Activated CD4-positive, alpha-beta T cell treated with anti-CD3 and anti-CD28 coated beads, Interleukin-2, amount 50 U/mL, for 48 hours (primary cell): ENCODE measurements at places on chromosomes 5 and 9.
A peak's percentile ranks its signal among the peaks of the same experiment; 100 is the strongest.

DNA sequence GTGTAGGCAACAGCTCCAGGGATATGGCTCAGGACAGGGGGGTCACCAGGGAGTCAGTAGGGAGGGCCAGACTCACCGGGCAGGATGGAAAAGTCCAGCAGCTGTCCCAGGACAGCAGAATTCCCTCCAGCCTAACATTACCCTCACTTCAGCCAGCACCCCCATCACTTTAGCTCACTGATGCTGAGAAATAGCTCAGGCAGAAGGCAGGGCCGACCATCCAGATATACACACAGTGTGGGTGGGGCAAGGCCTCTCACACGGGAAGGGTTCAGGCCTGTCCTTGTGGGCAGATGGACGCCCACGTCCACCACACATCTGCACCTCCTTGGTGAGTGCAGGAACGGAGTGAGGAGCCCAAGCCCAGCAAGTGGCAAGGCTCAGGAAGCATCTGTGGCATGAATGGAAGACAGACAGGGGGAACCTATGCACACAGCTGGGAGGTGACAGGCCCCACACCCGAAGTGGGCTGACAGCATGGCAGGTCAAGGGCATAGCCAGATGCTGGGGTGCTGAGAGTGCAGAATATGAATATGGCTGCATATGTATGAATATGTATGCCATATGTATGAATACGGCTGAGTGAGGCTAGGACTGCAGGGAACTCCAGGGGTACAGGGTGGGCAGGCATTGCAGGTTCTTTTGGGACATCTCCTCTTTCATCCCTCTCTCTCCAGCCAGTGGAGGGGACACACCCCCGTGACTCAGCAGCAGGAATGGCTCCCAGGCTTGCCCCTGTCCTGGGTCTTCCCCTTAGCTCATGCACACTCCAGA, 17.0 kb downstream of the BICD2 start:
- no peak for DNase-seq

DNA sequence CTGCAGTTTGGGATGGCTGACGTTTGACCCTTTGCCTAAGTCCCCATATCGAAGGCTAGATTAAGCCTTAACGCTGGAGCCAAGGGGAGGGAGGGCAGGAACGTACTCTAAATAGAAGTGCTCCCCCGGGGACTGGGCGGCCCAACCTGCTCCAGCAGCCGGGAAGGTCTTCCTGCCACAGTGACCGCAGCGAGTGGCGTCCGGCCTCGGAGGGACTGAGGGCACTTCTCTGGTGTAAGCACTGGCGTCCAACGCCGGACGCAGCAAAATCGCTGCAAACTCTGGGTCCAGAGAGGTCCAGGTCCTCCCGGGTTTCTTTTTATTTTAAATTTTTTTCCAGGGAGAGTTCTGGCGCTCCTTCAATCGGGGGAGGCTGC, 505 bp upstream of the ACER2 start:
- DNase-seq = no peak

DNA sequence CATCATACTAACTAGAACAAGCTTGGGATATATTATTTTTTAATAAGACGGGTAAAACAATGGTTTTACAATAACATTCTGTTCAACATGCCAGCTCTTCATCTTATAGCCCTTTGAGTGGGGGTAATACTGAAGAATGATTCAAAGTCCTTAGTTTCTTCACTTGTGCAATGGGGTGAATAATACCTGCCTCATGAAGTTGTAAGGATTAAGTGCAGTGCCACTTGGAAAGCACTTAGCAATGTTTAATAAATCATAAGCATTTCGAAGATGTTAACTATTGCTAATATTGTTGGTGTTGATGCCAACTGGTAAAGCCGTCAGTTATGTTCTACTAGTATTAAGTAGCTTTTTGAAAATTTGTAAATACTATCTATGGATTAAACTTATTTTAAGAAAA, 38.0 kb downstream of the TNPO1 start:
- no peak for DNase-seq

- DNase-seq = no peak
Measured at GRCh38 chr5:135073761-135074345, 39.8 kb upstream of the PITX1 start.

DNA sequence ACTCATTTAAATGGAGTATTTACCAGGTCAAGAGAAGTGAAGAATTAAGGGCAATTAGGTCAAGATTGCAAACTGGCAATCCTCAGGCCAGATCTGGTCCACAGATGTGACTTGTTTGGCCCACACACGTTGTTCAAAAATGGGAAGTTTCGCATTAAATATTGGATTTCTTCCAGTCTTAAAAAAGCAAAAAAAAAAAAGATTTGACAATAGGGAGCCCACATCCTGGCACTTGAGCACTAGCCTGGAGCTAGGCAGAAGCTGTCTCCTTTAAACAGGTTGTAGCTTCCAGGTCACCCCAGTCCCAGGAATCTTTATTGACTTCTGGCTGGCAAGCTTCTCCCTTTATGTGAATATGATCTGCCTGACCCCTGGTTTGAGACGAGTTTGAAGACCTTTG, 520.4 kb downstream of the RAB3C start:
- DNase-seq = no peak

- no peak for DNase-seq
Measured at GRCh38 chr5:174222891-174223290, 177.4 kb downstream of the NSG2 start.

- DNase-seq = no peak
Measured at GRCh38 chr5:157186309-157187045, 5.8 kb downstream of the ITK start.

DNA sequence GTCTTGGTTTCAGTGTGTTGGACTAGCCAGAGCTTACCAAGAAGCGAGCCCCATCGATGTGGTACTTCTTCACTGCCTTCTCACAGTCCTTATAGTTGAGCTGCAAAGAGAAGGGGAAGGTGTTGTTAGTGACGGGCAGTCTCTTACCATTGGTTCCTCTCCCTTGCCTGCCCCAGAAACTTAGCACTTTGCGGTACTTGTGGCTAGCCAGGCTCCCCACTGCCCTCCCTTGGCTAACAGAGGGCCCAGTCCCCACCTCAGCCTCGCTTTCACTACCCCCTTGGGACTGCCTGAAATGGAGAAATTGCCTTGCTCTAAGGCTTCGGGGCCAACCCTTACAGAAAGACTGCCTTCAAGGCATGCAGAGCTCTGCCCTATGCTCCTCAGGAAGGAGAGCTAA, 4.3 kb downstream of the LCP2 start:
- DNase-seq = peak; percentile 68

DNA sequence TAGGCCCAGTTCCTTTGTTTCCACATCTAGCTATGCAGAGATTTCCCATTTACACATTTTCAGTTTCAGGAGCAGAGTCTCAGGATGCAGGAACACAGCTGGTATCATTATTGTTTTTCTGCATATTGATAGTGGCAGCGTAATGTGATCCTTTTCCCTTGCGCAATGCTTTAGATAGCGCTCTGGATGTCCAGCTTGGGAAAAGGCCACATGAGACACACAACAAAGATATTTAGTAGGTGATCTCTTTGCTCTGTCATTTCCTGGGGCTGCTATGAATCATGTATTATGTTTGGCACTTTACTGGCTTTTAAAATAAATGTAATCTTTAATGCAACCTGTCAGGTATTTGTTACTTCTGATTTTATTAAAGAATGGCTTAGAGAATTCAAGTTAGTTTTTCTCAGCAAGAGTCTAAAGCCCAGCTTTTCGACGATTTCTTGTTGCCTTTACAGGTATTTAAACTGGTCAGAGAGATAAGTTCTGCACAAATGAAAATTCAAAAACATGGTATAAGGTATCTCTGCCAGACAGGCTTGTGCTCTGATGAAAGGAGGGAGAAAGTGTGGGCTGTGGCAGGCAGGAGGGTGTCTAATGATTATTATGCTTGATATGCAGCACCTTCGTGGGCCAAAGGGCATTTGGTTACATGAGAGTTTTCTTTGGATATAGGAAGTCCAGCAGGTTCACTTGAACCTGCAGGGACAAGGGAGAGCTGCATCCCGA, 42.2 kb downstream of the PTTG1 start:
- no peak for DNase-seq

- DNase-seq = no peak
Measured at GRCh38 chr5:162684145-162684544, 616.6 kb downstream of the GABRG2 start.

DNA sequence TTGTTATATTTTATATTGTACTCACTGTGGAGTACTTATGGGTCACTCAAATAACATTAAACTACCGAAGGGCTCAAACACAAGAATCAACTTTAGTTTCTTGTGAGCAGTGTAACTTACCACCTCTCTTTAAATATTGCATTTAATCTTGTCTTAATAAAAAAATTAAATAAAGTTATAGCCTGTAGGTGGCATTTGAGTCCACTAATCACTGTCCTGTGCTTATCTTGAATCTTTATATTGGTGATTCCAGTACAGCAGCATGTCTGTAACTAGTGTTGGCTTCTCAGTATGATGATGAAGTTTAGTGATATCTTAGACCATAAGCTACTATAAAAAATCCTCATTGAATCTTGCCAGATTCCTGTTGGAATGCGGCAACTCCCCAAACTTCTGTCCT, 313.8 kb downstream of the FAM170A start:
- DNase-seq = no peak

GRCh38 chr9:128059365-128059983, 7.6 kb downstream of the NAIF1 start:
- no peak for DNase-seq

- DNase-seq = no peak
Measured at GRCh38 chr9:120951960-120952618, 25.5 kb upstream of the TRAF1 start.

DNA sequence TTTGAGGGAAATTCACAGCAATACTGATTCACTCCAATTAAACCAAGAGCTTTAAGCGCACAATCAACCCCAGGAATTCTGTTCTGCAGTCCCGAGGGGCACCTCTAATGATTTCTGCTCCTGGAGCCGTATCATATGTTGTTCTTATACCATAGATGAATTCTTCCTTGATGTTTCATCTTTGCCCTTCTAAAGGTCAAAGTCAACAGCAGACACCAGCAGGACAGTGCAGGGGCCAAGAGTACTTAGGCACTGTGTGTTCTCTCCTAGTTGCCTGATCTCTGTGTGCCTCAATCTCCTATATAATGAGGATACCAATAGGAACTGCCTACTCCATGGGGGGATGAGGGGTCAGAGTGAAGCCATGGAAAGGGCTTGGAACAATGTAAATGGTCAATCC, 16.5 kb downstream of the EPB41L4B start:
- DNase-seq = no peak

- no peak for DNase-seq
Measured at GRCh38 chr5:158589939-158590338, 509.8 kb downstream of the EBF1 start.

- DNase-seq = no peak
Measured at GRCh38 chr9:127166111-127166510, 43.7 kb upstream of the ANGPTL2 start.

GRCh38 chr9:88980740-88981203, 10.5 kb upstream of the S1PR3 start:
- no peak for DNase-seq

GRCh38 chr5:87081511-87082372, 185.9 kb upstream of the RASA1 start:
- DNase-seq = peak; percentile 12

- DNase-seq = no peak
Measured at GRCh38 chr5:134394932-134395331, 16.7 kb downstream of the CDKN2AIPNL start.

DNA sequence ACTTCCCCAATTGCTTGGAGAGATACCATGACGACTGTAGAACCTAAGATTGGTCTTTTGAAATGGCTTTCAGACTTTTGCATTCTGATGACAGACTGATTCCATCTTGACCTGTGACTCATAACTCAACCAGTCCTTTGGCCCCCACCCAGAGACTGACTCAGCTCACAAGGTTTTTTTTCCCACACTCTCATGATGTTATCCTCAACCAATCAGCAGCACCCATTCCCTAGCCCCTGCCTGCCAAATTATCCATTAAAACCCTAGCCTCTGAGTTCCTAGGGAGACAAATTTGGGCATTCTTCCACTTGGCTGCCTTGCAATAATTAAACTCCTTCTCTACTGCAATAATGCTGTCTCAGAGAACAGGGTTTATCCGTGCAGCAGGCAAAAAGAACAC, 1263.3 kb upstream of the CDH9 start:
- no peak for DNase-seq

DNA sequence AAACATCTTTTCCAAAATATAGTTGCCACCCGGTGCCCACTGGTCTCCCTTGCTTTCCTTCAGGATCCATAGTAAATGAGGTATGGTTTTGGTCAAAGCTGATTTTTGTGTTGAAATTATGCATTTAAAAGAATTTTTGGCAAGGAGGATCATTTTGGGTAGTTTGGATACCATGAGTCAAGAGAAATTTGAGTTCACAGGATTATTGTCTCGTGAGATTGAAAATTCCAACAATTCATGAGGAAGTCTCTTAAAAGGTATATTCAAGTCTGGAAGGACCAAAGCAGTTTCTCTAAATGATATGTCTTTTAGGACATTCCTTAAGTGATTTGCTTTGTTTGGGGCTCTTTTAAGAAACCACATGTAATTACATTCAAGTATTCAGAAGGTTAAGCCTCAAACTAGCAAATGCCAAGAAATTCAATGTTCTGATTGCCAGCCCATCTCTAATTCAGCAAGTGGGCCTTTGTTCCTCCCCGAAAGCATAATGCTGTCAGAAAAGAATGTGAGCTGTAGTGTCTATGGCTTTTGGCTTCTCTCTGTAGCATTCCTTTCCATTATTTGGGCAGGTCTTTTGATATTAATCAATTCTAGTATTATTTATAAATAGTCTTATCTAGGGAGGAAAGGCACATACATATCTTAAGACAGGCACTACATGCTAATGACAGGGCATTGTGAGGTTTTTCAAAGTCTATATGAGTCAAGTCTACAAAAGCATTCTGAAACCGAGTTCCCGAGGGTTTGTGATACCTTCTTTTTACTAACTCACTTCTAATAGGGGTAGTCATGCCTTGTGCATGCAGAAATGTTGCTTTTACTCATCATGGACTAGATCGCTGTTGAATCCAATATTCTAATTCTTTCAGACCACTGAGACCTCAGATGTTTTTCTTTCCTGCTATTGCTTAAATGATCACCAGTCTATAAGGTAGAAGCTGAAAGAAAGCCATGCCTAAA, 453.9 kb downstream of the ENC1 start:
- no peak for DNase-seq

DNA sequence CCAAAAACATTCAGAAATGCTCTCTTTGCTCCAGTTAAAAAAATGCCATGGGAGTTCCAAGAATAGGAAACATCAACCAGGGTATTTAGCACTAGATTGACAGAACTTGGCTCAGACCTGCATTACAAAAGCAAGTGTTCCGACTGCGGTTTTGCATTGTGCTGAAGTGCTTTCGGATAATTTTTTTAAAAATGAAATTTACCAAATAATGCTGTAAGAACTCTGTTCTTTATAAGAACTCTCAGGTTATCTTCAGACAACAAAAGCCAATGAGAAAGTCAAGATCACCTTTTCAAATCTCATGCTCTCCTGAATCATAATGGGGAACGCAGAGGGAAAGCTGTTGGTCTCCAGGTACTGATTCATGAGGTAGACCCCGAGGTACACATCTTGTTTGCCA, 483 bp upstream of the PLPP6 start:
- DNase-seq = no peak

- no peak for DNase-seq
Measured at GRCh38 chr5:171689853-171690417, 95.7 kb upstream of the SMIM23 start.

GRCh38 chr5:15492545-15492944, 7.4 kb upstream of the FBXL7 start:
- no peak for DNase-seq

GRCh38 chr5:67515020-67515689, 318.6 kb upstream of the CD180 start:
- DNase-seq = peak; percentile 17
